ENCODE measurements at places on chromosomes 11 and 22.

GRCh38 chr11:14980854-14981253, 8.7 kb upstream of the CALCA start:
- DNase-seq = no peak

DNA sequence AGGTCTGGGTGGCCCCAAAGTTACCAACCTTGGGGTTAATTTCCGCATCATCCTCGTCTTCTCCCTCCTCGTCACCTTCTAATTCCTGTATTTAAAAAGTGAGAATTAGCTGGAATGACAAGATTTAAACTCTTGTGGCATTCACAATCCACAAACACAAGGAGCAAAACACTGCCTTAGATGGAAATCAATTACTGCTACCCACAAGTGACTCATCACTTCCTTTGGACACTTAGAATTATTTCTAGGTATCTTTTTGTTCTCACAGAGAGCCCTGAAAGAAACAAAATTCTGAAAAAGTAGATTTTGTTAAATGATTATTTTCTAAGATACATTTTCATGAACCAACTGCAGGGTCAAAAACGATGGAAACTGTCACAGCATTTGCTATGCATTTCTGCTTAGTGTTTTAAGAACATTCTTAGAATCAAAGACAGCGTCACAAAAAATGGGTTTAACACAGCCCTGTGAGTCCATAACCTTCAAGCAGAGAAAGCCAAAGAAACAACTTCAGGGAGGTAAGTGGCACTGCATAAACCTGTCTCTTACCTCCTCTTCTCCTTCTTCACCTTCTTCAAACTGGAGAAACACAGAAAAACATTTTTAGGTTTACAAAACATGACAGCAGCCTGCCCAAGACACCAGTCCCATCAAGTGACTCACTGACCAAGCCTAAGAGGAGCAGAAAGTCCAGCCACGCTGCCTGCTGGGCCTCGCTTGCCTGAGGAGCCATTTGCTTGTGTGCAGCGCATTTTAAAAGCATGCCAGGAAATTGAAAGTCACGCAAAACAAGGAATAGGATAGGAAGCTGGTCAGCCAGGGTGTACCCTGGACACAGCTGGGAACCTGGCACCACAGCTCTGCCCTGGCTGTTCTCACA, 22.3 kb upstream of the PHLDA2 start:
- DNase-seq = no peak

- DNase-seq = no peak
Measured at GRCh38 chr11:72373163-72373562, 61.2 kb downstream of the CLPB start.

DNA sequence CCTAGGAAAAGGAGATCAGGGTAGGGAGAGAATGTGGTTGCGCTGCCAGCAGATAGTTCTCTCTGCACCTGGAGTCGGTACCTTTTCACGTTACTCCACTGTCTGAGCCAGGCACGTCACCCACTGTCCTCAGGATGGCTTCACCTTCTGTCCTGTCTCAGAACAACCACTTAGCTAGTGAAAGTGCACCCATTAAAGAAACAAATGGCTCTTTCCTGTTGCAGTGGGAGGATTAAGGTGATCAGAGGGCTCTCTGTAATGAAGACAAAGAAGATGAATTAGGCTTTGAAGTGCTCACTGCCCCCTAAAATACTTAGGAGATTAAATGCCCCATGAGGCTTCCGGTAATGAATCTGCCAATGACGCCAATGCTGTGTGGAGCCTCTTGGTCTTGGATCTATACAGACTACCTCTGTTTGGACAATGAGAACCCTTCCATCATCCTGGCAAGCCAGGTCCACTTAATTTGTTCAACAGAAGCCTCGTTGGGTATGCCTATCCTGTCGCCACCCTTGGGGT, 113.7 kb downstream of the INSC start:
- DNase-seq = no peak

GRCh38 chr11:71452199-71453036, 585 bp upstream of the NADSYN1 start:
- no peak for DNase-seq

DNA sequence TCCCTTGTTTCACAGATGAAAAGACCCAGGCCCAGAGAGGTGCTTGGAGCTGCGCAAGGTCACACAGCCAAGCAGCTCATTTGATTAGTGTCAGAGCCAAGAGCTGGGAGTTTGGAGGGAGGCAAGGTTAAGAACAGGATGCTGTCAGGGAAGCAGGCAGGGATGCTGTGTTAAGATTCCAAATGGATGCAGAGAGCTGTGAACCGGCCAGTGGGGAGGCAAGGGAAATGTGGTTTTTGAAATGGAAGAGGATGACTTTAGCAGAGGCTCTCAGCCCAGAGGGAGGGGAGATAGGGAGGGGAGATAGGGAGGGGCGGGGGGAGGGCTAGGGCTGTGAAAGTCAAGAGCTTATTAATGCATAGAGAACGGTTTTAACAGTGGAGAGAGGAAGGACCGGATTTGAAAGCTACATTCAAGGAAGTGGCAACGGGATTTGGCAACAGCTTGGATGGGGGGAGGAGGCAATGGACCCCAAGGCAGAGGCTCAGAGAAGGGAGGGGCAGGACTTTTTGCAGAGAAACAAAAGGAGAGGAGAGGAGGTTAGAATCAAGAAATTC, 13.0 kb downstream of the RTN4RL2 start:
- no peak for DNase-seq

GRCh38 chr11:65448074-65448417, 25.4 kb downstream of the NEAT1 start:
- no peak for DNase-seq

- DNase-seq = no peak
Measured at GRCh38 chr11:74002832-74003231, 6.1 kb downstream of the UCP3 start.

All from RWPE1 (cell line).